Activated CD4-positive, alpha-beta memory T cell treated with anti-CD3 and anti-CD28 coated beads for 36 hours (primary cell): ENCODE measurements at places on chromosomes 3 and 15.

- no peak for DNase-seq
These were observed 361.4 kb upstream of the IL12A start for GRCh38 chr3:159627229-159627628.

DNA sequence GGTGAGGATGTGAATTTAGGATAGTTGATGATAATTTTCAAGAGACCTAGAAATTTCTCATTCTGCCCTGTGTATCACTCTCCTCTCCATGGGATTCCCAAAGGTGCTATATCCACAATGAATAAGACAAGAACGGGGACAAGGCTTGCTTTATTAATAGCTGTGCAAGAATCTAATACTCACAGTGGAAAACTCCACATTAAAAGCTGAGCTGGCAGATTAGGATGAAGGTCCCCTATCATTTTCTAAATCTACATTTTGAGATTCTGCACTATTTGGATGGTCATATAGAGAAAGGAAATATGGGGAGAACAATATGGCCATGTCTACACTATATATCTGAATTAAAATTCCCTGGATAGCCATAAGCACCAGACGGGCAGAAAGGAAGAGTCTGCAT is 411.0 kb upstream of the TGFBR2 start:
- DNase-seq = no peak

DNA sequence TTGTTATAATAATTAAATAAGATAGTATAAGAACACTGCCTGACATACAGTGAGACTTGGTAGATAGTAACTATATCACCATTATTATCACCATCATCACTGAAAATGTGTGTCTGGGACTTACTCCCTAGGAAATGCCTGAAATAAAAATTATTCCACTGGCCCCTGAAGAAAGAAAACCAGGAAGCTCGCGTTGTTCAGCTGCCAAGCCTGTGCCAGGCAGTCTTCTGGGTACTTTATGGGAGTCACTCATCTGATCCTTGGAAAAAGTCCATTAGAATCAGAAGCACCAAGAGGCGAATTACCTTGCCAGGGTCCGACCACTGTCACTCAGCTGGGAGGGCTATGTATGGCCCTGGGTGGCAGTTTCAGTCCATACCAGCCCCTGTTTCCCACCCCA is 220.3 kb upstream of the TPM1 start:
- no peak for DNase-seq

GRCh38 chr3:30467596-30468238 is 138.7 kb upstream of the TGFBR2 start:
- DNase-seq = no peak

- peak; percentile 84 for DNase-seq
These were observed at the start of gene NR1D2 for GRCh38 chr3:23944861-23945662. Gene NR1D2 (plus strand): TSS chr3:23945286. CDS start chr3:23945579, 293 bp downstream.

- DNase-seq = no peak
These were observed 8.5 kb upstream of the GRAMD2A start for GRCh38 chr15:72205896-72206676.

DNA sequence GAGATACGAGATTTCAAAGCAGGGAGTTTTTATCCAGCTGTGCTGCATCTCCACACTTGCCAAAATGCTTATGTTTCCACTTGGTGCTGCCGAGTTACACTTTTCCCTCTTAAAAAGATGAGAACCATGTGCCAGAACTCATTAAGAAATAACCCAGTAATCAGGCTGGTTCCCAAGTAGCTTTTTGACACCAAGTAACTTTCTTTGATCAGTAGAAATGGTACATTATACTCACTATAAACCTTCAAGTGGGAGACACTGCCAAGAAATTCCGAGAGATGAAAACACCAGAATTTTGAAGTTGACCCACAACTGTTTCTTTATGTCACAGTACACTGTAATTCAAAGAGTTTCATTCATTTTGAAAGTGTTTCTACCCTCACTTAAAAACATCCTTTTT is 164.6 kb upstream of the CCDC54 start:
- no peak for DNase-seq

DNA sequence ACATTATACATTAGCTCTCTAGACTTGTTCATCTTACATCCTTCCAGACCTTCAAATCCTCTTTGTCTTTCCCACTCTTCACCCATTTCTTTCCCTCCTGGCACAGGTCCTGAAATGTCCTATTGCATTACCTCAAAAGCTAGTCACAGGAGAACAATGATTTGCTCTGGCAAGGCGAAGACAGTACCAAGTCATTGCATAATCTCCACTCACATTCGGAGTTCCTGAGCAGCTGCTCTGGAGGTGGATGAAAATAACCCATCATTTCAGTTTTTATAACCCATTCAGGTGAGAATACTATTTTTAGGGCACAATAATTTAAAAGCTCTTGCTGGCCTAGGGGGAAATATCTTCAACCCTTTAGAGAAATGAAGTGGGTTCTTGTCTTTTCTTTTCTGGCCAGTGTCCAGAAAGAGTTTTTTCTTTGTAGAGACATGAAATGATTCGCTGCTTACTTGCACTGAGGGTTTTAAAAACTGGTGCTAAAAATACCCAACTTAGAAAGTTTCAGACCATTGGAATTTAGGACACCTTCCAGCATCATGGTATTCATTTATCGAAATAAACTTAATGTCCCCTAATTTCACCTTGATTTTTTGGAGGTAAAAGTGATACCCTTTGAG is 23.4 kb upstream of the DYNC1LI1 start:
- no peak for DNase-seq

GRCh38 chr3:71339049-71339448 is 244.5 kb downstream of the FOXP1 start:
- DNase-seq = no peak
